ENCODE measurements at places on chromosomes 7 and 10.

GRCh38 chr7:37414352-37414983, 34.2 kb downstream of the ELMO1 start:
- no peak for DNase-seq

- peak; percentile 61 for DNase-seq
Observed at GRCh38 chr7:56074371-56074791, 10.3 kb downstream of the SUMF2 start.

DNA sequence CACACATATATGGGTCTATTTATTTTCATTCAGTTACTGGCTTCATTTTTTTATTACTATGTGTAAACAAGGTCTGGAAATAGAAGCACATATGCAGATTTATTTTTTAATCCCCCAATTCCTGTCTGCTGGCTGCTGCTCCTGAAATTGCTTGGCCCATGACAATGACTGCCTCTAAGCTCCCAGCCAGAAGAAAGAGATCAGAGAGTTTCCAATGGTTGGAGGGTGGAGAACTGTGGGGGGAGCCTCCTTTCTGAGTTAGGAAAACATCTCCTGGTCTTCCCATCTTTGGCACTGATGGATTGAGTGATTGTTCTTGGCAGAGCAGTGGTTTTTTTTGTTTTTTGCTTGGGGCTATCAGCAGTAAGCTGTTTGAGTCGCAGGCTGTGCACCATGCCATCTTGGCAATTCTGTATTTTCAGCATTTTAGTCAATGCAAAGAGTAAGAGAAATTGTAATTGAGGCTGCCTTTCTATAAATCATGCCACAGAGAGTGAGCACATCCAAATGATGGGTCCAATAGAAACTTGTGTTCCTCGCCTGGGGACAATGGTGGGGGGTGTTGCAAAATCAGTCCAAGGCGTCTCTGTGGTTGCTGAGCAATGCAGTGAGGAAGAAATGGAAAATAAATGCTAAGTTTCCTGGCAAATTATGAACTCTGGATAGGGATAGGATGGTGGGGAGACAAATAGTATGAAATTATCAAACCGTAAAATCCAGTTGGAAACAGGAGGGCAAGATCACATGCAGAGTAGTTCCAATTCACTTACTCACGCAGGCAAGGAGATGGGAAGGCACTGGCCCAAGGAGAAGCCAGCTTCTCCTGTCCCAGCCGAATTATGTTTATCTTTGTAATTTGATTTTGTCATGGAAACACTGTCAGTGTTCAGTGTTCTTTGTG, 382.4 kb downstream of the SORCS3 start:
- no peak for DNase-seq

DNA sequence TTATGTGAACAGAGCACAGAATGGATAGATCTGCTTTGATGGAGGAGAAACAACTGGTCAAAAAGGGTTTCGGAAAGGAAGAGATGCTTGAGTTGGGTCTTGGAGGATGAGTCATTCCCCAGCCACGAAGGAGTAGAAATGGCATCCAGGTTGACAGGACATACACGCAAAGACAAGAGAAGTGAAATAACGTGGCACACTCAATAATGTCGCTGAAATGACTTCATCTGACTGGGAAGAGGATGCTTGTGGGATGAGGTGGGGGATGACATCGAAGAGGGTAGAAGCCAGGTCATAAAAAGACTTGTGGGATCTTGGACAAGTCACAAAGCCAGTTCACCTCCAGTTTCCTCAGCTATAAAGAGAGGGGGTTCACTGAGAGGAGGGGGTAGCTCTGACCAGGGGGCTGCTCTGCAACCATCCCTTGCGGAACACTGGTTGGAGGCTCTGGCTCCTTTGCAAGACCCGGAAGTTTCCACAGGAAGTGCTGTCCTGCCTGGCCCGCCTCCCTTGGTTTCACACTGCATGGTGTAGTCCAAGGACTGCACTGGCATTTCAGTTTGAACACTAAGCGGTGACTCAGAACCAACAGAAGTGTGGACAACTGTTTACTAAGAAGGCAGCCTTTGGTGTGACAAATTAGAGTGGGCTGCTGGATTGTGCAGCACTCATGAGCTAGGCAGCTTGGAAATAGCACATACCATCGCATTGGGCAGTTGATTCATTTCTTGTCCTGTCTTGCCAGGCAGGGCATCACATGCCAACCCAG, 189.9 kb upstream of the ADO start:
- DNase-seq: no peak

DNA sequence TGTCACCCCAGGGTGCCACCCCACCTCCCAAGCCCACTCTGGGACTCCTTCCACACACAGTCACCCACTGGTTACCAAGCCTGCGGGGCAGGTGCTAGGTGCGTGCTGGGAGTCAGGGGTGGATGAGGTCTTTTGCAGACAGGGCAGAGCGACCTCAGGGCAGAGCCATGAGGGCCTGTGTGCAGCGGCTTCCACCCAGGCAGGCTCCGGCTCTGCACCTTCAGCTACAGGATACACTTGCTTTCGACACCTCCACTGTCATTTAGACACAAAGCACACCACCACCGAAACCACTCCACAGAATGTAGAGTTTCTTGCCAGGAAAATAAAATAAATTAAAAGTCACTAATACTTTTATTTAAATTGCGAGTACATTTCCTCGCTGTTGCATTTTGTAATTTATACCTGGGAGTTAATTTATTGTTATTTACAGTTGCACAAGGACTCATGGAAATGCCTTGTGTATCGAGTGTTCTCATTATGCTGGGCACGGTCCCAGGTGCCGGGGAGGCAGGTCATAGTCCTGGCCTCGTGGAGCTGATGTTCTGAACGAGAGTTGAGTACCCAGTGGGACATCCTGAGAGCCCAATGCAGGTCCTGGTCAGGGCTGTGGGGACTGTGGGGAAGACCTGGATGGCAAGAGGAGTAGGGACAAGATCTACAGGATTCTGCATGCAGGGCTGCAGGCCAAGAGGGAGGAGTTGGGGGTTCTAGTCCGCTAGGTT, 127.8 kb downstream of the CUX1 start:
- no peak for DNase-seq

GRCh38 chr10:35274498-35275060, 61.7 kb upstream of the CCNY start:
- peak; percentile 99 for DNase-seq

DNA sequence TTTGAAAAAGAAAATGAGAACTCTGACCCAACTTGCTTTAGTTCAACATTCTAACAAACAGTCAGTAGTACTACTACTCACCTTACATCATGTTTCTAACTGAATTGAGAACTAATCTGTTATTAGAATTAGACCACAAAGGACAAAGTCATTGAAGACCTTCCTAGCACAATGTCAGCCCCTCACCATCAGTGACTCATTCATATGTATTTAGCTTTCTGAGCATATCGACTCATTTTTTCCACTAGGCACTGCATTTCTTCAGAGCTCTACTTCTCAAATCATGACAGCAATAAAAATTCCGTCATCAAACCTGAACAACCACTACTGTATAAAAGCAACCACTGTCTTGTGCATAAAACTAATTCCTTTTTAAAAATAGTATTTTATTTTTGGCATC, 4.4 kb upstream of the LRRN3 start:
- DNase-seq: no peak

GRCh38 chr10:14543046-14543903, 212.6 kb upstream of the FRMD4A start:
- no peak for DNase-seq

- no peak for DNase-seq
Observed at GRCh38 chr7:102291056-102291915, 4.6 kb downstream of the SH2B2 start.

DNA sequence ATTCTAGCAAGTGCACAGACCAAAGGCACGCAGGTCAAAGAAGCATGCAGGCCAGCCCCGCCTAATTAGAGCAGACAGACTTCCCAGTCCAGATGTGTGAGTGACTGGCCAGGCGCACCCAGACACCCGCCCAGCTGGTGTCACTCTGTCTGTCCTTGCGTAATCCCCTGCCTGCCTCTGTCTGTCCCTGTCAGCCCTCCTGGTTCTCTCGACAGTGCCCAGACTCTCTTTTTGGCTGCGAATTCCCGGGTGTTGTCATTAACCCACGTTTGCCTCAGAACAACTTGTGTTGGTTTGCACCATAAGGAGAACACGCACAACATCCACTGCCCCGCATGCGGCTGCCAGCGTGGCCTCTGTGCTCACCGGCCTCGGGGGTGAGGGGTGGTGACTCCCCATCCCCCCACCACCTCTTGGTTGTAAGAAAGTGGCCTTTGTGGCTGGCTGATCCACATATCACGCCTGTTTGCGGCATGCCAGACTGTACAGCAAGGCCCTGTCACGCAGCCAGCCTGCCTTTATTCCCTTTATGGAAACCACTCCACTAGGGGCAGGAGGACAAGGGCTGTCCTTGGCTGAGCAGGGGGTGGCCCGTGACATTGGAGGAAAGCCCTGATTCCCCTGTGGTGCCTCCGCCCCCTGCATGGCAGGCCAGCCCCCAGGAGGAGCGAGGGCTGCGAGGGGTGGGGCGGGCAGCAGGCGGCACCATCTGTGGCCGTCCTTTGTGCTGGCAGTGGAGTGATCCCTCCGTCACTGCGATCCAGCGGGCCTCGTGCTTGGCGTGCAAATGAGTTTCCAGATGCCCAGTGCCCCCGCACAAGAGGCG, 72.8 kb upstream of the PPIF start:
- DNase-seq: peak; percentile 83

DNA sequence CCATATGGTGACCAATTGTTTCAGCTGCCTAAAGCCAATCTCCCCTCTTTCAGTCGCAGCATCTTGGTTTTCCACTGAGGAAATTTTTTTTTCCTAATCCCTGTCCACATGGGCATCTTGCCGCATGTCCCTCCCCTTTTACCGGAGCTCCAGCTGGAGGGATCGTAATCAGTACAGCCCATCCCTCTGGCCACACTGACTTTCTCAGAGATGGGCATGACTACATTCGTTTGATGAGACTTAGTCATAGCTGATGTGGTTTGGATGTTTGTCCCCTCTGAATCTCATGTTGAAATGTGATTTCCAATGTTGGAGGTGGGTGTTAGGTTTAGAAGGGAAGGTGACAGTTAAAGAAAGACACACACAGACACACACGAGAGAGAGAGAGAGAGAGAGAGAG, 186.8 kb upstream of the CXCL12 start:
- DNase-seq: no peak

- DNase-seq: no peak
Observed at GRCh38 chr7:12601302-12601869, 30.9 kb downstream of the SCIN start.

DNA sequence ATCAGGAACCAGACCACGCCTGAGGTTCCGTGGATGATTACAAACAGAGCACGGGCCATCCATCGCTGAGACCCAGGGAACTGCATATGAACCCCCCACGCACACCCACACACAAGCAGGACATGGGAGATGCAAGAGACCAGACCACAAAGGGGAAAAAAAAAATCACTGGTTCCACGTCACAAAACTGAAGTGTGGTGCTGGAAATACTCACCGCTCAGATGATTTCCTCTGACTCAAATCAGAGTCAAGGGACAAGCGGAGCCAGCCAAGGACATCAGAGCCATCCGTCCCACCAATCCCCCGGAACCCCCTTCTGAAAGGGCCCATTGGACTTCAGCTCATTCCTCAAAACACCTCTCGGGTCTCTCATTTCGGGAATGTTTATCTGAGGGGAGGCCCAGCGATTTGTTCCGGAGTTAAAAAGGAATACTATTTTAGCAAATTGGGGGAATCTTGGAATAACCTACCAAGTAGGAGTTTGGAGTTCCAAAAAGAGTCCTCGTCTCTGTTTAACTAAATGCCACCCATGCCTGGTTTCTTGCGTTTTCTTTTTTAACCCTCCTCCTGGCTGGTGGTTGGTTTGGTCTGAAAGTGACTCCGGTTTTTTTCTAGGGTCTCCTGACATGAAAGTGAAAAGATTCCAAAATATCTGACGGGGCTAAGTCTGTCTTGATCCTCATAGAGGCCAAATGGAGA, 15.0 kb downstream of the SNX8 start:
- DNase-seq: no peak

DNA sequence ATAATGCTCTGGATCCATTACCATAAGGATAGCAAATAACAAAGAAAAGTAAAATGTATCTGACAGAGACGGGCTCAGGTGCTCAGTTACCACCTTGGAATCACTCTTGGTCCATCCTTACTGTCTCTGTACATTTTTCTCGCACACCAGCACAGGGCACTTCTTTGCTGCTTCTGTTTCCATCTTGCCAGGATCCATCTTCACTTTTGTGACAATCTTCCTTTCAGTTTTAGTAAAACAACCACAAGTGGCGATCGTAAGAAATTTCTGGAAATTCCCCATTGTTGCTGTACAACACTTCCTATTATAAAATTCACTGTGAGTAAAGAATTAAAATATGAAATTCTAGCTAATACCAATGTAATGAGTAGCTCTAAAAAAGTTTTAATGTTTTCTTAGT, 695.5 kb downstream of the GRM8 start:
- DNase-seq: no peak

DNA sequence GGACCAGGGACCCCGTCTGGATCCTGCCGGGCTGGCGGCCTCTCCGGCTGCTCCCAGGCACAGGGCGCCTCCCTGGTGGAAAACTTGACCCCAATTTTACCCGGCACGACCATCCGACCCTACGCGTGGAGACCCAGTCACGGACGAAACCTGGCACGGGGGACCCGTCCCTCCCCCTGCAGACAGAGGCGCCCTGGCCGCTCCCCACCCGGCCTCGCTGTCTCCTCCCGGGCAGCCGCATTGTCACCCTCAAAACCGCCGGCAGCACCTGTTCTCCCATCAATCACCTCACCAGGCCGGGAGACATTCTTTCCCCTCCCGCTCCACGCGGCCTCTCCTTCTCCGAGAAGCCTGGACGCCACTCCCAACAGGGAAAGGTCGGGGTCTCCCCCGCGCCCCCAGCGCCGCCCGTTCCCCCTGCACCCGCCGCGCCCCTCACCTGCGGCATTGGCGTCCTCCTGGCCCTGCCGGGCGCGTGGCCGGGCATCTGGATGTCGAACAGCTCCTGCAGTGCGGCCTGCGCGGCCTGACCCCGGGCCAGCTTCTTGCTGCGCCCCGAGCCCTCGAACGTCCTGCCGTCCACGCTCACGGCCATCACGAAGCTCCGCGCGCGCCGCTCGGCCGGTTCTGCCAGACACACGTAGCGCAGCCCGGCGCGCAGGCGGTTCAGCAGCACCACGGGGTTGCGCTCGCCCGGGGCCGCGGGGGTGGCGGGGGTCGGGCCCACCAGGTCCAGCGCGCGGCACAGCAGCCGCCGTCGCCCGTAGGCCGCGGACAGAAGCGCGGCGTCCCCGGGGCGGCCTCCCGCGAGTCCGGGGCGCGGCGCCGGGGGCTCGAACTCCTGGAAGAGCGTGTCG, 306.6 kb downstream of the WDR37 start:
- DNase-seq: no peak

DNA sequence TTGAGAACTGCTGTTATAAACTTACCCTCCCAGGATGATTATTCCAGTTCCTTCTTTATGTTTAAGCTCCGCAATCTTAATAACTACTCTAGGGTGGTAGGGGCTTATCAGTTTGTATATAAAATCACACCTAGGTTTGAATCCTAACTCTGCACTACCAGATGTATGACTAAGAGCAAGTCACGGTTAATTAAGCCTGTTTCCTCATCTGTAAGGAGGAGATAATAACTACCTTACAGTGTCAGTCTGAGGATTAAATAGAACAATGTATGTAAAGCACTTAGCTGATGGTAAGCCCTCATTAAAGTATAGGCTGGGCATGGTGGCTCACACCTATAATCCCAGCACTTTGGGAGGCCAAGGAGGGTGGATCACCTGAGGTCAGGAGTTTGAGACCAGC, 9.2 kb downstream of the DNA2 start:
- no peak for DNase-seq

GRCh38 chr10:132039371-132039770, 26.4 kb upstream of the JAKMIP3 start:
- DNase-seq: no peak
